ENCODE measurements at places on chromosomes 3 and 15. TPM values are rescaled to one million over a fixed set of nuclear protein-coding genes. Genes with fewer than 3 reads are reported as not detected.

Gene PLA1A
- under 0.01 TPM for total RNA-seq

Gene C15orf39
- 6.5 TPM for total RNA-seq

DNA sequence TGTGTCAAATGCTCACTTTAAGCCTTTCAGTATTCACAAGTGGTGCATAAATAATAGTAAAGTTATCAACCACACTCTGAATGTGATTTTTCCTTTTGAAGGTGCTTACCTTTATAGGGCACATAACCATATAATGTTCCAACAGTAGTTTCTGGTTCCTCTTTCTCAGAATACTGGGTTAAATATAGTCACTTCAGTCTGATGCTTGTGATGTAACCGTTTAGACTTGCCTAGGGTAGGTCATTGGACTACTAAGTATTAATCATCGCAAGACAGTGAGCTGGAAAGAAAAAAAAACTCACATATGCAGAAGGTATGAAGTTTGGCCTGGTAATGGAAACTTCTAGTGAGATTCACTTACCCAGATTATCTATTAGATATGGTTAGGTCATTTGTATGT, 1.9 kb downstream of the KBTBD8 start:
- no peaks in the 10 kb centered on the region for H3K27me3 ChIP-seq
- DNase-seq, result peak; percentile 78
- H3K4me3 ChIP-seq, result no peak overlapping the region

GRCh38 chr3:45057557-45057956, 31.5 kb downstream of the CLEC3B start:
- no peaks in the 10 kb centered on the region for H3K27me3 ChIP-seq
- no peaks in the 10 kb centered on the region for H3K36me3 ChIP-seq
- H3K4me1 ChIP-seq, result peaks cover 51% of the 10 kb centered on the region
- no peak for DNase-seq
- H3K27ac ChIP-seq, result no peak overlapping the region

GRCh38 chr15:91199511-91199910, 99.5 kb downstream of the SV2B start:
- no peak for DNase-seq
- H3K27ac ChIP-seq, result no peak overlapping the region
- no peaks in the 10 kb centered on the region for H3K36me3 ChIP-seq

Gene SPINK8
- not detected for total RNA-seq

- DNase-seq, result no peak
- no peak overlapping the region for H3K27ac ChIP-seq
- H3K4me1 ChIP-seq, result peaks cover 11% of the 10 kb centered on the region
- H3K36me3 ChIP-seq, result no peaks in the 10 kb centered on the region
- H3K4me3 ChIP-seq, result no peak overlapping the region
Measured at GRCh38 chr3:124605781-124606579, 124.3 kb upstream of the UMPS start.

Gene KLHL40
- not detected for total RNA-seq

GRCh38 chr3:194382892-194383223, 13.3 kb upstream of the LRRC15 start:
- H3K27ac ChIP-seq, result no peak overlapping the region
- DNase-seq, result no peak
- H3K4me3 ChIP-seq, result no peak overlapping the region

Gene ZIC1
- total RNA-seq, result 2.1 TPM

DNA sequence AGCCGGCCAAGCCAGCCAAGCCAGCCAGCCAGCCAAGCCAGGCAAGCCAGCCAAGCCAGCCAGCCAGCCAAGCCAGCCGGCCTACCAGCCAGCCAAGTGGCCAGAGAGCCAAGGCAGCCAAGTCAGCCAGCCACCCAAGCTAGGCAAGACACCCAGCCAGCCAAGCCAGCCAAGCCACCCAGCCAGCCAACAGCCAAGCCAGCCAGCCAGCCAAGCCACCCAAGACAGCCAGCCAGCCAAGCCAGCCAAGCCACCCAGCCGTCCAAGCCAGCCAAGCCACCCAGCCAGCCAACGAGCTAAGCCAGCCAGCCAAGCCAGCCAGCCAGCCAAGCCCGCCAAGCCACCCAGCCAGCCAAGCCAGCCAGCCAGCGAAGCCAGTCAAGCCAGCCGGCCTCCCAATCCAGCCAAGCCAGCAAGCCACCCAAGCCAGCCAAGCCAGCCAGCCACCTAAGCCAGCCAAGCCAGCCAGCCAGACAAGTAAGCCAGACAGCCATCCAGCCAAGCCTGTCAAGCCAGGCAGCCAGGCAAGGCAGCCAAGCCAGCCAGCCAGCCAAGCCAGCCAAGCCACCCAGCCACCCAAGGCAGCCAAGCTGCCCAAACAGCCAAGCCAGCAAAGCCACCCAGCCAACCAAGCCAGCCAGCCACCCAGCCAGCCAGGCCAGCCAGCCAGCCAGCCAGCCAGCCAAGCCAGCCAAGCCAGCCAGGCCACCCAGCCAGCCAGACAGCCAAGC, 200.5 kb downstream of the GOLGA6L6 start:
- H3K4me3 ChIP-seq, result peak overlapping the region; percentile 13
- no peak overlapping the region for H3K27ac ChIP-seq
- H3K27me3 ChIP-seq, result no peaks in the 10 kb centered on the region
- no peaks in the 10 kb centered on the region for H3K36me3 ChIP-seq
- no peaks in the 10 kb centered on the region for H3K4me1 ChIP-seq
- DNase-seq, result peak; percentile 97

- no peak overlapping the region for H3K4me3 ChIP-seq
- H3K27me3 ChIP-seq, result no peaks in the 10 kb centered on the region
- no peaks in the 10 kb centered on the region for H3K36me3 ChIP-seq
- no peak overlapping the region for H3K27ac ChIP-seq
Measured at GRCh38 chr15:51536965-51537574, 85.5 kb downstream of the DMXL2 start.

DNA sequence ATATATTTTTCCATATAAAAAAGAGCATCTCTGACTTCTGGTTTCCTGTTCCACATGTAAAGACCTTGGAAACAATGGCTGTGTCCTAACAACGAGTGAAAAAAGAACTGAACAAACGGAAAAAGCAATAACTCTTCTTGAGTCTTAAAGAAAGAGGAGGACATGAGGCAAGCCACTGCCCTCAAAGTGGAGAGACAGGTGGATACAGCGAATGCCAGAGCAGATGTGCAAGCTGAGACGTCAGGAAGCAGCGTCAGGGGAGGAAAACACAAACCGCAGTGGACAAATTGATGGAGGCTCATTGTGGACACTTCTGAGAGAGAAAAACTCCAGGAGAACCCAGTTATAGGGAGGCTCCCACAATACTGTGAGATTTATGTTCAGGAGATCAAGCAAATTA, 208.0 kb upstream of the MME start:
- H3K27ac ChIP-seq, result no peak overlapping the region
- no peak for DNase-seq
- no peaks in the 10 kb centered on the region for H3K36me3 ChIP-seq
- no peak overlapping the region for H3K4me3 ChIP-seq
- H3K27me3 ChIP-seq, result no peaks in the 10 kb centered on the region

GRCh38 chr3:179768080-179768479, 115.2 kb downstream of the USP13 start:
- DNase-seq, result peak; percentile 83
- H3K27ac ChIP-seq, result no peak overlapping the region
- no peak overlapping the region for H3K4me3 ChIP-seq
- no peaks in the 10 kb centered on the region for H3K27me3 ChIP-seq
- H3K4me1 ChIP-seq, result peaks cover 6% of the 10 kb centered on the region

Data from osteoblast (primary cell).